ENCODE measurements at places on chromosomes 6 and 20.
A peak's percentile ranks its signal among the peaks of the same experiment; 100 is the strongest.

DNA sequence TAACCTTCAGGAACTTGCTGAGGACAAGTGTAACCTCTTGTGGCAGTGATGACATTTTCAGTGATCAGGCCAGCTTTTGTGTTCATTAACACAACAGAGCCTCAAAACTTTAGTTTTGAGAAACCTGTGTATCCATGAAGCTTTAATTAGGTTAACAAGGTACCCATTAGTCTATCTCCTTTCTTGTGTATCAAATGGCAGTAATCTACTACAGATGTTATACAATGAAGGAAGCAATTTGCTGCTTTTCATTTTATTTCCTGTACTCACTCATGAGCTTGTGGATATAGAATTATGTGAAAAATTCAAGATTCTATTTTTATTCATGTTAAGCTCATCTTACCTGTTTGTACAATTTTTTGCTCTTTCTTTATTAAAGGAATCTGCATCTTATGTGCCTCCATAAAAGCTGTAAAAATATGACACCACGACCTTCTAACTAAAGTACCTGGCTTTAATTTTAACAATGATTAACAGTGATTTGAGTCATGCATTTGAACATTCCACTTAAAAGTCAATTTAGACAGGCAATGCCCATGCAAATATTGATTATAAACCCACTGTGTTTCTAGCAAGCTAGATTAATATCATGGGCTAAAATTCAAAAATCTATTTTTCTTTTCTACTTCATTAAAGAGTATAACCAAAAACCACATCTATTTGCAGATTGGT is 897.3 kb downstream of the KIF16B start:
- peak; percentile 27 for DNase-seq

DNA sequence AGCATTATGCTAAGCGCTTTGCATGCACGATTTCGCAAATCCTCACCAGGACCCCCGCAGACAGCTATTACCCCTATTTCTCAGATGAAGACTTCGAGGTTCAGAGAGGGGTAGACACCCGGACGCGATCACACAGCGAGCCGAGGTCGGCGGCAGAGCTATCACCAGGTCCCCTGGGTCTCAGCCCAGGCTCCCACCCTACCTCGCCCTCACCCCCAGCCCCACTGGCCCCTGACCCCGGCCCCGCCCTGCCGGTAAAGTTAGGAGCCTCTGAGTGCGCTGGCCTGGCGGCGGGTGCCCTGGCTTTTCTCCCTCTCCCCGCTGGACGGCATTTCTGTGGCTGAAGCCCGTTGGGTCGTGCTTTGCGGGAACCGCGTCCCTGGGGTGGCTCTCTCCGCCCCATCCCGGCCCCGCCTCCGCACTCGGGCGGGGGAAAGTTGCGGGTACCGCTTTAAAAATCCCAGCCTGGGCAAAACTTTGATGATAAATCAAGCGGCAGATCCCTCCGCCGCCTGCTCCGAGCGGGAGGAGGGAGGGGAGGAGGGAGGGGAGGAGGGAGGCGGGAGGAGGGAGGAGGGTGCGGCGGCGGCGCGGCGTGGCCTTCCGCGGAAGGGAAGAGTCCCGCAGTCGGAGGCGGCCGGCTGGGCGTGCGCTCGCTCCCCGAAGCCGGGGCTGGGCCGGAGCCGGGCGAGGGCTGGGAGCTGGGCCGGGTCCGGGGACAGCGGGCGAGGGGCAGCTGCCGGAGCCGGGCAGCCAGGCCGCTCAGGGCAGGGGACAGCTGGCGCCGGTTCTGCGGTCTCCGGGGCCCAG is at the start of gene VSTM2L:
VSTM2L (plus strand) TSS at position 624 of the 810 bp plus-strand sequence. CDS start 224 bp downstream, outside the sequence.
- DNase-seq, result peak; percentile 72

- DNase-seq, result no peak
These were observed 10.5 kb downstream of the ZC3H12D start for GRCh38 chr6:149474108-149474935.

- DNase-seq, result peak; percentile 10
These were observed at the start of gene SCUBE3 for GRCh38 chr6:35213824-35214756. Gene SCUBE3, plus strand, starts transcription at chr6:35213956. Its CDS starts 463 bp downstream, at chr6:35214419.

DNA sequence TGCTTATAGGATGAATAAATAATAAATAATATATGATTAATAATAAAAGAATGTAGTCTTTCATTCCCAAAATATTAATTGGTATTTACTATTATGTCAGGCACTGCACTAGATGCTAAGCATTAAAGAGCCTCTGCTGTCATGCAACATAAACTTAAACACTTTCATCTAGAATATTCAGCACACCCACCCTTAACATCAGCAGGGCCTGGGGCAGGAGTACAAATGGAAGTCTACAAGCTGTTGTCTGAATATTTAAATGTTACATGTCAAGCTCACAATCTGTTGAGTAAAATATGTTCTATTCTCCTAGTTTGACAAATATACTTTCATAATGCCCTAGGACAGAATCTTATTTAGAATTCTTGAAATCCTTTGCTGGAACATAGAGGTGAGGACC is 395.1 kb downstream of the EPM2A start:
- no peak for DNase-seq

DNA sequence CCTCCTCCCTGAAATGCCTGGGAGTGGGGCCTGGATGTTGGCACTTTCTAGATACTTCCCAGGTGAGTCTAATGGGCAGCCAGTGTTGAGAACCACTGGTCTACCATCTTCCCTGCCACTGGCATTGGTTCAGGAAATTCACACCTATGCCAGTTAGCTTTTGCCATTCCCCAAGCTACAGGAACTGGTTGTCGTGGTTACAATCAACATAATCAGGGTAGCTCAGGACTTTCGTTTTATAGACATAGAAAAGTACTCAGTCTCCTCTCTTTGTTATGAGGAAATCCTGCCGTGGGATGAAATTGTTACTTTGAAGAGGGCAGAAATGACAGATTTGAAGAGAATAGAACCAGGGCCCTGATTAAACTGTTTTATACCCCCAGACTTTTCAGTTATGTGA is 127.9 kb upstream of the FOXO3 start:
- no peak for DNase-seq

Data from PC-3 (cell line).